ENCODE measurements at places on chromosomes 11 and 22. TPM values are rescaled to one million over a fixed set of nuclear protein-coding genes. Genes with fewer than 3 reads are reported as not detected.

CYB5R2 gene
- polyA plus RNA-seq, result 31.4 TPM

TNNT3 gene
- polyA plus RNA-seq, result 15.3 TPM

ACRV1 gene
- polyA plus RNA-seq, result 0.97 TPM

CRACR2B gene
- 11.5 TPM for polyA plus RNA-seq

CSF2RB gene
- 3.3 TPM for polyA plus RNA-seq

OR5A1 gene
- polyA plus RNA-seq, result not detected

C22orf42 gene
- polyA plus RNA-seq, result not detected

TSGA10IP gene
- 0.14 TPM for polyA plus RNA-seq

OR52A1 gene
- polyA plus RNA-seq, result not detected

PRSS23 gene
- 106 TPM for polyA plus RNA-seq

ZFTA gene
- 48.6 TPM for polyA plus RNA-seq

H19 gene
- polyA plus RNA-seq, result 2,958 TPM

PAK1 gene
- polyA plus RNA-seq, result 90.9 TPM

DNA sequence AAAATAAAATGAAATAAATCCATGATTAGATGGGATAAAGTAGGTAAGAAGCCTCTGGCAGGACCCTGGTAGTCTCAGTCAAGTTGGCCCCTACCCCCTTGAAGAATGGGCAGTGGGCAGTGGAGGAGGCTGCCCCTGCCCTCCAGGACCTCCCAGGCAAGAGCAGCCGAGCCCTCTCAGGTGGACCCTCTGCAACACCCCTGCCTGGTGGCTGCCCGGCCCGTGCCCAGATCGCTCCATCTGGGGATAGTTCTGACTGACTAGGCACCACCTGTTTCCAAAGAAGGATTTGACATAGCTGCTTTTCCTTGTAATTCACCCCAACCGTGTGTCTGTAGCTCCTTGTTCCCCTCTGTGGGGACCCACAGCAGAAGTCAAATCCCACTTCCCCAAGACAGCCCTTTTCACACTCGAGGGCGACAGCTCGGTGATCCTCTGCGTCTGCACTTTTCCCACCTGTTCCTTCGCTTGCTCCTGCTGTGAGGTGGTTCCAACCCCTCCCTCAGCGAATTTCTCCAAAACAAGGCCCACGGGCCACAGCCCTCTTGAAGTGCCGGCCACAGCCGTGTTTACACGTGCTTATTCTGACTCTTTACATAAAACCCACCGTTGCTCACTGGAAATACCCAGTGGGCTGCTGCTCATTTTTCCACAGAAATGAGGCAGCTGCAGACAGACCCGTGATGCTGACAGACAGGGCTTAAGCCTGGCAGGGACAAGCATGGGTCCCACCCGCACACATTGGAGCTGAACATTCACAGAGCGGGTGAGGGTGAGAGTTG lies 5.5 kb upstream of the TMPRSS13 start:
- no peak for DNase-seq

DNA sequence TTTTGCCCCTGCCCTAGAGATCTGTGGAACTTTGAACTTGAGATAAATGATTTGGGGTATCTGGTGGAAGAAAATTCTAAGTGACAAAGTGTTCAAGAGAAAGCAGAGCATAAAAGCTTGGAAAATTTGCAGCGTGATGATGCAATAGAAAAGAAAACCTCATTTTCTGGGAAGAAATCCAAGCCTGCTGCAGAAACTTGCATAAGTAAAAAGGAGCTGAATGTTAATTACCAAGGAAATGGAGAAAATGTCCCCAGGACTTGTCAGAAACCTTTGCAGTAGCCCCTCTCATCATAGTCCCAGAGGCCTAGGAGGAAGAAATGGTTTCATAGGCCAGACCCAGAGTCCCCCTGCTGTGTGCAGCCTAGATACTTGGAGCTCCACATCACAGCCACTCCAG lies 686.9 kb downstream of the FAM181B start:
- DNase-seq, result no peak

- DNase-seq, result no peak
Measured at GRCh38 chr11:71929491-71929890, 645 bp downstream of the RNF121 start.

GRCh38 chr11:99571094-99571493 lies 550.3 kb downstream of the CNTN5 start:
- DNase-seq, result no peak

DNA sequence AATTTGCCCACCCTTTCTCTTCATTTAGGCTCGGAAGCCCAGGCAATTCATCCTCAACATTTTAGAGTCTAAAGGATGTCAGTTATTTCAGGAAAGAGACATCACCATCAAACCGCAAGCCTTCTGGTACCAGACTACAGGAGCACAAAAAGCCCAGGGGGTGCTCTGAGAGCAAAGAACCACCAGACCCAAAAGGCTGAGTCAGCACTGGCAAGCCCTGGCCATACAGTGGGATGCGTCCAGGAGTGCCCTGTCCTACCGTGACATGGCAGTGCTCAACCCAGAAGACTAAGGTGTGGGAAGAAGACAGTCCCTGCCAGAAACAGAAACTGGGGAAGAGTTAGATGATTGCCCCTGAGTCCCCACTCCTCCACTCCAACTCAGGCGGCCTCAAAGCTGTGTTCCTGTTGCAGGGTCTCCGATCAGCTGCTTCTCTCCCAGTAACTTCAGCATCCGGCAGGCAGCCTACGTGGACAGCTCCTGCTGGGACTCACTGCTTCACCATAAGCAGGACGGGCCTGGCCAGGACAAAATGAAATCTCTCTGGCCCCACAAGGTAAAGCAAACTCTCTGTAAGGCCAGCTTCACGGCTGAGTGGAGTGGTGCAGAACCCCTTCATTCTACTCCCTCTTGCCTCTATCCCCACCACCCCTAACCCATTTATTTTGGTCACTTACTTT lies 1.5 kb downstream of the PANX3 start:
- no peak for DNase-seq

DNA sequence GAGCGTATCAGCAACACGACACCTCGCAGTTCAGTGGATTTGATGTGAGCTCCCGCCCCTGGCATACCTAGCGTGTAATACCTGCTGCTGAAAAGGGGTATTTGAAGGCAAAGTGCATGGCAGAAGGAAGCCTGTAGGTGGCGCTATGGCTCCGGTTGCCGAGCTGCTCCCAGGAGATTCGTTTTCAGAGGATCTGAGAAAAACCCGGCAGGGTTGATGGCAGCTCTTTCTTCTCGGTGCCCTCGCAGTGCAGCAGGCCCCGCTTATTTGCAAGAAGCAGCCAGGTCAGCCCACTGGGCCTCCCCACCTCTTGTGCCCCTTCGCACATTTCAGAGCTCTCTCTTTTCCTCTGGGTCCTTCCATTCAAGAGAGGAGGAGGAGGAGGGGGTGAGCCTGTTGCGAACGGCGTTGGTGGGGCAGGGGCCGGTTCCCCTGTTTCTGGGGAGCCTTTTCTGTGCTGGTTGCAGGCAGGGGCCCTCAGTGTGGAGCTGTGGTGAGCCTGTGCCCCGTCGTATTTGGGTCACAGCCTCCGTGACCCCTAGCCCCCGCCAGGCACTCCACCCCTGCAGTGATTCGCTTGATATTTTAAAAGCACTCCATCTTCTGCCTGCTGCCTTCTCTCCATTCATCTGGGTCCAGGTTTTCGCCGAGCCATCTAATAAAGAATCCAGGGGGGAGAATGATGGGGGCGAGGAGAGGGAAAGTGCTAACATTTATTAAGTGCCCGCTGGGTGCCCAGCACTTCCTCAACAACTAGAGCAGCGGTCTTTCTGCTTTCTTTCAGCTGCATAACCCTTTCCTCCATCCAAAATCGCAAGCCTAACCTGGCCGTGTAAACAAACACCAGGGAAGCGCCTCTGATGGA lies 85.3 kb upstream of the SYT13 start:
- peak; percentile 62 for DNase-seq

GRCh38 chr11:19196432-19196831 lies 5.4 kb downstream of the CSRP3 start:
- no peak for DNase-seq

DNA sequence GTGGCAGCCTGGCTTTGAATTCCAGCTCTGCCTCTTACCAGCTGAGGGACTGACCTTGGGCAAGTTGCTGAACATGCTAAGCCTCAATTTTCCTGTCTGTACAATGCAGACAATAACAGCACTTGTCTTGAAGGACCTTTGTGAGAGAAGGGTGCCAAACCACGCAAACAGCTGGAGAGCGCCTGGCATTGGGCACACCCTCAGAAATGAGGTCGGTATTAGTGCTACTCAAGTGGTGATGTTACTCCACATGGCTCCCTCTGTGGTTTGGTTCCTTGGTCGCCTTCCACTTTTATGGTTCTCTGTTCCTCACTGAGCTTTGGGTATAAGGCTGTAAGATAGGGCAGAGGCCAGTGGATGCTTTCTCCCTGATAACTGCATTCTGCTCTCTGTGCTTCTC lies 8.2 kb downstream of the UBASH3B start:
- DNase-seq, result no peak

DNA sequence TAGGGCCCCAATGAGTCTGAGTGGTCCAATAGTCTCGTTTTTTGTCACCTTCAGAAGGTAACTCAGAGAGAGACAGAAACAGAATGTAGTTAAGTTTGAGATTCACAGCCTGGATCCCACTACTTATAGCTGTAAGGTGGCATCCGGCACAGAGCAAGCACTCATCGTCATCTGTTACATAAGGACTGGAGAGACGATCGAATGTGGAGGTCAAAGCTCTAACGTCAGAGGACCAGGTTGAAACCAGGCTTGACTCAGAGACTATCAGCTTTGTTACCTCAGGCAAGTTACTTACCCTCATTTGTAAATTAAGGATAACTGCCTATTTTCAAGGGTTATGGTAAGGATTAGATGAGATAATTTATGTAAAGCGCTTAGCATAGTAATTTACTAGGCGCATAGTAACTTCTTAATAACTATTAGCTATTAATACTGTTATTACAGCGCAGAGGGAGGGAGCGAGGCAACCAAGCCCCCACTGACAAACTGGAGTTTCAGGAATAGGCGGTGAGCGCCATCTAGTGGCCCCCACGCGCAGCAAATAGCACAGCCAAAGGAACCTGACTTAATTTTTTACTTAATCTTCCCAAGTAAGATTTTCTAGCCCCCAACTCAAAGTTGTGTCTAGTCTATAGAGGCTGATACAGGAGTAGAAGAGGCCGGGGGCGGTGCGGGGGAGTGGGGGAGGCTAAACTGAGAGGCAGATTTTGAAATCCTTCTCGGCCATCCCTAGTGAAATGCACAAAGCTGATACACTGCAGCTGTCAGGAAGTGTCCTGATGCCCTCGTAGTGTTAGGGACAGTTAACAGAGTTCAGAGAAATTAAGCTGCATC lies 29.0 kb upstream of the API5 start:
- DNase-seq, result no peak

DNA sequence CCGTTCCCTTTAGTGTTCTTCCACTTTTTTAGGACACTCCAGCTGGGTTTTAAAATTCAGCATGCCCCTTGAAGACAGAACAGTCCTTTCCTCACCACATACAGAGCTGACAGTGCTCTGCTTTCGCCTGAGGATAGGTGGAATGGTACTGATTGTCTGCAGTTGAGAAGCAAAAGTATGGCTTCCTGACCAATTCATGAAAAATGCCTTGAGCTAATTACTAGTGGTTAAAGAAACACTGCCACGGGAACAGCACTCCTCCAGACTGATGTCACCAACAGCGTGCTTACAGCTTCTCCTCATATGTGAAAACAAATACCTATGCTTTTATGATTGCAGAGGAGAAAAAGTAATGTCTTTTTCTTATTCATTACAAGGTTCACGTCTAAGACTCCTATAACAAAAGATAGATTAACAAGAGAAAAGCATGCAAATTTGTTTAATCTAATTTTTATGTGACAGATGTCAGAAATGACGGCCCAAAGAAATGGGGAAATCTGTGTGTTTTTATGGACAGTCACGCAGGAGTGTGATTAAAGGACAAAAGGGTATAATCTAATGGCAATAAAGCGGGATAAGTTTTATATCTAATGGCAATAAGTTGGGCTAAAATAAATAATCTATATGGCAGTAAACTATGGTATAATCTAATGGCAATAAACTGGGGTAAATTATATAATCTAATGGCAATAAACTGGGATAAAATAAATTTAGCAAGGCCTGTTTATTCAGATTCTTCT lies 123.4 kb upstream of the ARHGAP42 start:
- DNase-seq, result no peak

DNA sequence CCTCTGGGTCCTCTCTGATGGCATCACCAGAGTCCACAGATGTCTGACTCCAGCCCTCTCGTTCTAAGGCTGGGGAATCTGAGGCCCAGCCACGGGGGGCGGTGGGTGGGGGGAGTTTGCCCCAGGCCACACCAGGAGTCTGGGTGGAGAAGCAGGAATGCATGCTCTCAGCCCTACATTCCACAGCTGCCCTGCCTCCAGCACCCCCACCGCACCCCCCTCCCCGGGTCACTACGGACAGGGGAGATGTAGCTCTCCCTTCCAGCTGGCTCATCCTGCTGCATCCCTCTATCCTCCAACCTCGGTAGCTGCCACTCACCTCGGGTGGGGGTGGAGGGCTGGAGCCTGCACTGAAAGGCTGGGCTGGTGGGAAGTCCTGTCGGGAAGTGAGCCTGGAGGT lies 2.3 kb upstream of the PVALB start:
- no peak for DNase-seq

DNA sequence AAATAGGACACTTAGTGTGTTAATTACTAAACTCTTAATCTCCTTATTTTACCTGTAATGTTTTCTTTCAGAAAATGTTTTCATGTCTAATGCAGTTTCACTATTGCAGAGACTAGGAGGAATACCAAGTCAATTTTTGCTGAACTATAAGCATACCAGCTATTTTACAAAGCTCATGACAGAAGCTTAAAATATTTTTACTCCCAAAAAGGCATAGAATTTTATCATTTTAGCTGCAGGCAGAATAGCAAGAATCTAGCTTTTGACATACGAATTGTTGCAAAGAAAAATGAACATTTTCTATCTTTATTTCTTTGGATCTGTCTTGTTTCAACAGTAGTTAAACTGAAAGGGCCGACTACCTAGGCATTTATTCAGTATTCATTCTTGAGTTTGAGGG lies 366.9 kb downstream of the FAT3 start:
- DNase-seq, result no peak

- peak; percentile 56 for DNase-seq
Measured at GRCh38 chr22:27726686-27727449, 74.7 kb downstream of the MN1 start.

GRCh38 chr22:49234459-49234858 lies 593.2 kb downstream of the BRD1 start:
- no peak for DNase-seq

GRCh38 chr11:80816966-80817365 lies 1376.1 kb upstream of the TENM4 start:
- no peak for DNase-seq

GRCh38 chr11:96329419-96329818 lies 13.6 kb downstream of the MAML2 start:
- no peak for DNase-seq

DNA sequence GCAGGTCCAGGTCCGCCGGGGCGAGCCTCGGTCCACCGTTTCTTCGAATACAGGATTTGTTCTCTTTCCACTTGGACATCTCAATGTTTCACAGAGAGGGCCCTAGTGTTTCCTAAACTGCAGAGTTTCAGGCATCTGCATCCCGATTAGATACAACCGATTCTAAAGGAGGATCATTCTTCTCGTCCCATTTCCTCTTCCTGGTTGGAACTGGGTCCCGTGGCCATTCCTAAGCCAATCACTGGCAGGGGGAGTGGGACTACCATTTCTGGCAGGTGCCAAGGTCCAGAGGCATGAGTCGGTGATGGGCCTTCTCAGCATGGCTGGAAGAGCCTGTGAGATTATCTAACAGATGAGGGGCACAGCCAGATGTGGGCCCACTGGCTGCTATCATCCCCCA lies 68.9 kb downstream of the ELFN2 start:
- no peak for DNase-seq
